ENCODE measurements at places on chromosomes 2 and 18. TPM values are rescaled to one million over a fixed set of nuclear protein-coding genes. Genes with fewer than 3 reads are reported as not detected.
A peak's percentile ranks its signal among the peaks of the same experiment; 100 is the strongest.

HOXD1 gene
- not detected for total RNA-seq

DNA sequence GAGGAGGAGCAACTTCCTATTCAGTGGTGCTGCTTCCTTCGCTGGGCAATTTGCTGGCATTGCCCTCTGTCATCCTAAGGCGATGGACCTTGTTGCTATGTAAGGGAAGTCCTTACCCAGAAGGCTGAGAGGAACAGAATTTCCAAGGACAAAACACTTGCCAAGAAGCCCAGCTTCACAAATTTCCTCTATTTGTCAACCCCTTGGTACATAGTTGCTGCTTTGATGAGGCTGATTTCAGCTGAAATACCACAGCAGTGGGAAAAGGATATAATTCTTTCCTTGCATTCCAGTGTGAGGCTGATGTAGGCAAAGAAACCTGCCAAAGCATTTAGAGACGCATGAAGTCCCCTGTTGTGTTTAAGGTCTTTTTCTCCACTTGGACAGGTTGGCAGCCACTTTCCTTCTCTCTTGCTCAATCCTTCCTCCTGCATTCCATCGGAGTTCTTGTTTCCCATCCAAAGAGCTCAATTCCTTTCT is 16.4 kb upstream of the ST3GAL5 start:
- H3K27ac ChIP-seq: no peak overlapping the region
- H3K4me3 ChIP-seq: no peak overlapping the region
- H3K36me3 ChIP-seq: no peaks in the 10 kb centered on the region

DNA sequence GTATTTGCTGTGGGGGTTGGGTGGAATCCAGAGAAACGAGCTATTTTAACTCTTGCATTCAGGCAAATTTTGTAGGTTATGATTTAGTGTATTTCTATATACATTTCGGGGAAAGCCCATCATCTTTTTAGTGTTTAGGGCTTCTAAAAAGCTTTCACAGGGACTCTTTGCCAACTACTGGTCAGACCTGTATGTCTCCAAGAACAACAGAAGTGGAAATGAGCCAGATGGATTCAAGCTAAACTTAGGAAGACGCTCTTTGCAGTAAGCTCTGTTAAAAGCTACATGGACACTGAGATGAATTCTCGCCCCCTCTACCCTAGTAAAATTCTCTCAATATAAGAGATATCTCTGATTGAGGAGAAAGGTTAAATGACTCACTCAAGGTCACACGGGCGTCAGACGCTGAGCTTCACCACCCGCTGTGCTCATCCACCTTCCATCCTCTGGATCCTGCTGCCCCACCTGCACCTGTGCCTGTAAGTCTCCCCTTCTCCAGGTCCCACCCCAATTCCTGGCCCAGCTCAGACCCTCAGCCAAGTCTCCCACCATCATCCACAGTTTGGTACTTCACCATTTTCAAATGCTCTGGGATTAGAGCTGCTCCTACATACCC is 85.6 kb downstream of the MARCHF4 start:
- H3K27me3 ChIP-seq: no peaks in the 10 kb centered on the region
- peak overlapping the region; percentile 39 for H3K4me3 ChIP-seq
- no peaks in the 10 kb centered on the region for H3K36me3 ChIP-seq

ABCB11 gene
- 0.07 TPM for total RNA-seq

- H3K4me1 ChIP-seq: peaks cover 3% of the 10 kb centered on the region
- peaks cover 13% of the 10 kb centered on the region for H3K27me3 ChIP-seq
- no peak overlapping the region for H3K27ac ChIP-seq
- DNase-seq: no peak
- H3K4me3 ChIP-seq: no peak overlapping the region
Measured at GRCh38 chr2:86330001-86330400, 7.4 kb downstream of the REEP1 start.

RESP18 gene
- not detected for total RNA-seq

GRCh38 chr2:75108937-75109482 is 90.3 kb downstream of the TACR1 start:
- no peaks in the 10 kb centered on the region for H3K36me3 ChIP-seq
- H3K4me3 ChIP-seq: no peak overlapping the region
- H3K27me3 ChIP-seq: no peaks in the 10 kb centered on the region
- no peak for DNase-seq
- no peak overlapping the region for H3K27ac ChIP-seq
- no peaks in the 10 kb centered on the region for H3K4me1 ChIP-seq

All from neural crest cell (in vitro differentiated cells).